ENCODE measurements at places on chromosomes 1 and 21.

- DNase-seq = no peak
These were observed 30.2 kb upstream of the AJAP1 start for GRCh38 chr1:4624141-4624715.

DNA sequence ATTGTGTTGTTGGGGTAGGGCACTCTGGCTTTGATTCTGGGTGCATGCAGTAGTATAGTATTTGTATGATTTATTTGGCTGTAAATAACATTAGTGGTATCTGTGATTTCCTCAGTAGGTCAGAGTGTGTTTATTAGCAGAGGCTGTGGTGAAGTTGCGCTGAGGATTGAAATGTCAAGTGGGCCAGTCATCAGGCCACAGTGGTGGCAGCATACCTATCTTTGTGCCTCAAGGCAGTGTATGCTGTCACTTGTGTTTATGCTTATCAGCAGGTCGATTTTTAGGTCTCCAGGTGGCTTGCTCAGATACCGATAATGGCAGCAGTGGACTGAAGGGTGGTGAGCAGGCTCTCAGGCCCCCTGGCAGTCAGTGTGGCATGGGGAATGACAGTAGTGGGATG, 11.3 kb downstream of the LY9 start:
- no peak for DNase-seq

DNA sequence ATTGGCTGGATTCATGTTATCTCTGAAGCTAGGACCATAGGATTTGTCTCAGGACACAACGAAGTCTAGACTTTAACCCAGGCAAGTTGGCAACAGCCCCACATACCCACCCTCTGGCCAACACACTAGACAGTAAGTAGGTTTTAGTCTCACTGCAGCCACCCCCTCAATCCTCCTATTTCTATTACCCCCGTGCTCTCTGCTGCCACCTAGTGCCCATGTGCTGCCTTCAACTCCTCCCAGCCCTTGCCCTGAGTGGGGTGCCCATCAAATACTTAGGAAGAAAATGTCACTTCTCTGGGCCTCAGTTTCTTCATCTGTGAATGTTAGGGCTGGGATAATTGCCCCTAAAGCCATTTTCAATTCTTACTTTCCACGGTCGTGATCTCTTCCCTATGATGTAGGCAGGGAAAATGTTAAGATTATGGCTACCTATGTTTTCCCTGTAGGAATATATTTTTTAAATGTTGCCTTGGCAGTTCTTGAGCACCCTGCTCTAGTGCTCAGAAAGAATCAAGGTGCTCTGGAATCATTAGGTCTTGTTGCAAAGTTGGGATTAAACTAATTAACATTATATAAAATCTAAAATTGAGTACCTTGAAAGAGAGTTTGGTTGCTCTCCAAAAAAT, 213.0 kb downstream of the LMX1A start:
- DNase-seq = no peak

DNA sequence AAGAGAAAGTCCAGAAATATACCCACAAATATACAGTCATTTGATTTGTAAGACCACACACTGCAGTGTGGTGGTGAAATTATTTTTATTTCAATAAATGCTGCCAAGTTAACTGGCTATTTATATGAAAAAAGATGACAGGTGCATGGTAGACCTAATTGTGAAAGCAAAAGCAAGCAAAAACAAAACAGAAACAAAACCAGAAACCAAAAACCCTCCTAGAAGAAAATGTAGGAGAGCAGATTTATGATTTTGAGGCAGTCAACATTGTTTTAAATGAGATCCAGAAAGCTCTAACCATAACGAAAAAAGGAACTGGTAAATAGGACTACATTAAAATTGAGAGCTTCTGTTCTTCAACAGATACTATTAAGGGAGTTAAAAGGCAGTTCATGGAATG, 303.6 kb downstream of the PRDM2 start:
- no peak for DNase-seq

GRCh38 chr1:10969267-10969970, 43.0 kb upstream of the TARDBP start:
- no peak for DNase-seq

DNA sequence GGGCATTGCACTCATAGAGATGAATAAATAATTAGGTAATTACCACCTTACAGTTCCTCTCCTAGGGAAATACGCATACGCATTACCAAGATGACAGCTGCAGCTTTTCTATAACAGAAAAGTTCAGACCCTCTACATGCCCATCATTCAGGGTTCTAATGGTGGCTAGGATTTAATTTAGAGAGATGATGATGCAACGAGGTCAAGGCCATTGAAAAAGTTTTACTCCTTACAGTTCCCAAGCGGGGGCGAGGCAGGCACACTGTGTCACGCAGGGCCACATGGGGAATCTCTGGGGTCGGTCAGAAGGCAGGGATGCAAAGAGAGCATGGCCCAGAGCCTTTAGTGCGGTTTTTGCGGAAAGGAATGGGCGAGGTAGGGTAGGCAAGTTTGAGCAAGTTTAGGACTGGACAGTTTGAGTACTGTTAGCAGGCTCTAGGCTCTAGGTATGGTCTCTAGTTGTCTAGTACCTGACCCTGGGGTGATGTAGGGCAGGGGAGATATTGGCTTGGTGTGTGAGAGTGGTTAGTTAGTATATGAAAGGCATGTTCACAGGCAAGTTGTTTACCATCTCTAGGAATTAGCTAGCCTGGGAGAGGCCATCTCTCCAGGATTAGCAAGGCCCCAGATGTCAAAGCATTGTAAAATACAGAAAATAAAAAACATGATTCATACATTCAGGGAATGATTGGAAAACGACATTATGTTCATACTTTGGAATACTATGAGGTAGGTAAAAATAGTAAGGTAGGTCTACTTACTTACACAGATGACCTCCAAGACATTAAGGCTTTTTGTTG, 29.6 kb upstream of the ID3 start:
- no peak for DNase-seq

- no peak for DNase-seq
These were observed 15.9 kb upstream of the FASLG start for GRCh38 chr1:172642970-172643369.

DNA sequence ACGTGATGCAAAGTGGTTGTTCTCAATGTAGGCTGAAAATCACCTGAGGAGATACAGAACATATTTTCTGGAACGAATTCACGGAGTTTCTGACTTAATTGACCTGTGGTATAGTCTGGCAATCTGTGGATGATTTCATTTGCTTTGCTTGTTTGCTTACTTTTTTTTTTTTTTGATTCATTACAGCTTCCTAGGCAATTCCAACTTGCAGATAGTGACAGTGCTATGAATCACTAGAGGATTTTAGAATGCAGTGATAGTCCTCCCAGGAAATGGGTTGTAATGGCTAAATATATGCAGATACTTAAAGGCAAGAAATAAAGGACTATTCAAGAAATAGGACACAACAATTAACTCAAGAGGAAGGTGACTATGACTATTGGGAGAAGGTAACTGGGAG, 1378.1 kb upstream of the PRMT6 start:
- DNase-seq = no peak

- DNase-seq = no peak
These were observed 31.1 kb downstream of the LHX8 start for GRCh38 chr1:75165264-75165663.

- DNase-seq = no peak
These were observed 172.3 kb downstream of the PBX1 start for GRCh38 chr1:164731161-164731876.

DNA sequence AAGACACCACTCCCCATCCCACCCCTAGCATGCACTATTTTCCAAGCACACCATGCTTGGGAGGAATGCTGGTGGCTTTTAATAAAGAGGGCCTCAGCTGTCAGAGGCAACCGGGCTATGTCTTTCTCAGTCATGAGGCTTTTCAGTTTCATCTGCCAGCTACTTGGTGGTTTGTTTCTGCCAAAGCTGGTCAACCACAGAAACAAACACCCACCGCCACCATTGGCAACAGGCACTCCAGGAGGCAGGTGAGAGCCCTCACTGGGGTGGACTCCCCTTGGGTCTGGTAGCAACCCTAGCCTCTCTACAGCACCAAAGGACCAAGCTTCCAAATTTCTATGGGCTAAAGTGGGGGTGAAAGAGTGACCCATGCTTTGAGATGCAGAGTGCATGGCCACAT, 54.3 kb upstream of the CD1D start:
- no peak for DNase-seq

DNA sequence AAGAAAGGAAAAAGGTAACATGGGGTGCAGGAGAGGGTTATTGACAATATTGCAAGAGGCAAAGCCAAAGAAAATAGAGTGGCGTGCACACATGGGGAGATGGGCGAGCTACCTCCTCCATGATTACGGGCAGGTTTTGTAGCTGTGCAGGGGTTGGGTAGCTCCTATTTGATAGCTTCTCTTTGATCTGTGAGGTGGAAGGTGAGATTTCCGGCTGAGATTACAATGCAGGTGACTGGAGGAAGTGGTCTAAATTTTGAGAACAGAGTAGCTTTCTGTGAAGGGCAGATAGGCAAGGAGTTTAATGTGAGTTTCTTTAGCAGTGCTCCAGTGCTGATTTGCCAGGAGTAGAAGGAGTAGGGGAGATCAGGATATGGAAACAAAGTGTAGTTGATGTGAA, 263.4 kb downstream of the PLA2G4A start:
- DNase-seq = no peak

- DNase-seq = no peak
These were observed 14.9 kb downstream of the CSRP1 start for GRCh38 chr1:201491896-201492511.

DNA sequence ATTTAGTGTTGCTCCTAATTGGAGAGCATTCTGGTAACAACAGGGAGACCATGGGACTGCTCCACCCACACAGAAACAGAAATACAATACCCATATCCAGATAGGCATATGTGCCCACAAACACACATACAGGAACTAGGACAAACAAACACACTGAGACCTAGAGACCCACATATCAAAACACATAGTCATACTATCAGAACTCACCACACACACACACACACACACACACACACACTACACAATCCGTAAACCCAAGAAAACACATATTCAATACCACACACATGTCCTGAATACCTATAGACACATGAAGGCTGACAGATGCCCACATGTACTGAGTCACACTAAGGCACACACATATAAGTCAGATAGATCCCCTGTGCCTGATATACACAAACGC, 3.5 kb upstream of the NFASC start:
- no peak for DNase-seq

- no peak for DNase-seq
These were observed 9.2 kb downstream of the CSMD2 start for GRCh38 chr1:34155860-34156259.

- no peak for DNase-seq
These were observed 59.2 kb downstream of the IARS2 start for GRCh38 chr1:220153147-220153546.

DNA sequence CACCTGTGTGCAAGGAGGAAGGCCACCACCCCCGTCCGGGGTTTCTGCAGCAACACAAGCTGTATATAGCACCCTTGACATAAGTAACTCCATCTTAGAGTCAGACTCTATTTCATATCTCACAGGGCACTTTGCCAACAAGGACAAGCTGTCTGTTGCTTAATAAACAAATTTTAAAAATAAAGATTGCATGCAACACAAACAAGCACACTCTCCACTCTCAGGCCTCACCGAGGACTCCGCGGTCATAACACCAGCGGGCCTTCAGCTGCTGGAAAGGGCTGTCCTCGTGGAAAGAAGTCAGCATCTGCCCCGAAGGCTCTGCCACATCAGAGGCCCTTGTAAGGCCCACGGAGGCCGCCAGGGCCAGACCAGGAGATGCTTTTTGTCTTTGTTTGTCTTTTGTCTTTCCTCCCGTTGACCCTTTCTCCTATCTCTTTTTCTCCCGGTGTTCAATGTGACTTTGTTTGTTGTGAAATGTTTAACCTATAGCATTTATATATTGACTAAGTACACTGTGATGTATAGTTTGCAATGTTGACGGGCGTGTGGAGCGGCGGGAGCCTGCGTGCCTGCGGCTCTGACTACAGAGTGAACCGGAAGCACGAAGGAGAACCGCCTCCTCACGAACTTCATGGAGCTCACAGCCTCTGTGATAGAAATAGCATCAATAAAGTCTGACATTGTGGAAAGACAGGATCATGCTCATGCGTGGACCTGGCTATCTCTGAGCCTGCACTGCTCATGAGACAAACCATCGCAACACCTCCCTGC, 24.1 kb downstream of the MEGF6 start:
- no peak for DNase-seq

All from stimulated activated CD4-positive, alpha-beta T cell treated with anti-CD3 and anti-CD28 coated beads, Interleukin-15, amount 100 ng/mL, for 48 hours (primary cell).